ENCODE measurements at places on chromosomes 11 and 22.
A peak's percentile ranks its signal among the peaks of the same experiment; 100 is the strongest.

DNA sequence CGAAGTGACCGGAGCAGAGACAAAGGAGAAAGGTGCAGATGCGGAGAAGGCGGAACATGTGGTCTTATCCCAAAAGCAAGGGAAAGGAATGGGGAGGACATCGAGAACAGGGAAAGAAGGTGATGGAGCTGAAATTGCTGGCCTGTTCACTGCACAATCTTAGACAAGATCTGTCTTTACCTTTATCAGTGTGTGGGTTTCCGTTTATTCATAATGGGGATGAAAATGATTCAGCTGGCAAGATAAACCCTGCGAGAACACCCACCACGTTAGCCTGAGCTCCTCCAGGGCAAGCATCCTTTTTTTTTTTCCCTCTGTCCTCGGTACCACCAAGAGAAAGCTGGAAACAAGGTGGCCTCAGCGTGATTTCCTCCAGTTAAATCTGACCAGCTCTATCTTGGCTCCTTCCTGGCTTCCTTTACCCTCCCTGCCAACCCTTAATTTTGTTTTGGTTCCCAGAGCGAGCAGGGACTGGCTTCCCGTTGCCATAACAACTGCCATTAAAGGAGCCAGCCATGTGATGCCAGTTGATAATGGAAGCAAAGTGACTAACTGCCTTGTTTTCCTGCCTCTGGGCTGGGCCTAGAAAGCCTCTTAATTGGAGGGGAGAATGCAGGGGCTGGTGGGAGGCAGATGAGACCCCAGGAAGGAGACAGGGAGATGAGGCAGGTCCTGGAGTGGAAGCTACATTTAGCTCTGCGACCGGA is 4.2 kb downstream of the SGSM1 start:
- DNase-seq: no peak

DNA sequence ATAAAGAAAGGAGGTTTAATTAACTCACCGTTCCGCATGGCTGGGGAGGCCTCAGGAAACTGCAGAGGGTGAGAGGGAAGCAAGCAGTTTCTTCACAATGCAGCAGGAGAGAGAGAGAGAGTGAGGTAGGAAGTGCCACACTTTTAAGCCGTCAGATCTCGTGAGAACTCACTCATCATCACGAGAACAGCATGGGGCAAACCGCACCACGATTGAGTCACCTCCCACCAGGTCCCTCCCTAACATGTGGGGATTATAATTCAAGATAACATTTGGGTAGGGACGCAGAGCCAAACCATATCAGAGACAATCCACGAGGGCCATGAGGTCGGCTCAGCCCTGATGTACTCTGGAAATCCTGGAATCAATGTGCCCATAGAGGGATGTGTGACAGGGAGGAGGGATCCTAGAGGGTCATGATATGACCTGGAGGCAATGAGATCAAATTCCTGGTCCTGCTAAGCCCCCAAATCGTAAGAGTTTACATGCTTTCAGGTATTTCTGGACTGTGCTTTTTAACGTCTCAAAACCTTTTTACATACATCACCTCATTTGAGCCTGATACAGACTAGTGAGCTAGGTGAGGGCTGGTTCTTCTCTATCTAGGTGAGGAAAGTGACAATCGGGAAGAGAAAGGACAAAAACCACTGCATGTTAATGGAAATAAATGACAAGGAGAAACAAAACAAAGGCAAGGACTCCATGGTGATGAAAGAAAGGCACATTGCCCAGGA is 19.5 kb upstream of the RASSF10 start:
- no peak for DNase-seq

GRCh38 chr11:315051-315481 is 1.2 kb downstream of the IFITM1 start:
- DNase-seq: no peak

- DNase-seq: peak; percentile 6
Measured at GRCh38 chr11:1401656-1402221, 12.0 kb downstream of the BRSK2 start.

DNA sequence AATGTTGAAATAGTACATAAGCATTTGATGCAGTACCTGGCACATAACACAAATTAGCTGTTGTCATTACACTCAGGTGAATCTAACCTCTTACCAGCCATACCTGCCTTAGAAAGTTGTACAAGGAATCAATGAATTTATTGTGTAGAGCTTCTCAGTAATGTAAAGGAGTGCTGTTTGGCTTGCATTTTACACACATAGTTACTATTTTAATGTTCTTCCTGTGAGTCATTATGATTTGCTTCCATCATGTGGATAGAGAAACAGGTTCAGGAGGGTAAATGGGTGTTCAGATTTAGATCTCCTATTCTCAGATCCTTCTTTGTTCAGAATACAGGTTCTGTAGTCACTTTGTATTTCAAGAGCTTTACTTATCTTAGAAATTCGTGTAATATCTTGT is 27.6 kb upstream of the RCE1 start:
- no peak for DNase-seq

Data from OCI-LY7 (cell line).